ENCODE measurements at places on chromosomes 1 and 21.
A peak's percentile ranks its signal among the peaks of the same experiment; 100 is the strongest.

DNA sequence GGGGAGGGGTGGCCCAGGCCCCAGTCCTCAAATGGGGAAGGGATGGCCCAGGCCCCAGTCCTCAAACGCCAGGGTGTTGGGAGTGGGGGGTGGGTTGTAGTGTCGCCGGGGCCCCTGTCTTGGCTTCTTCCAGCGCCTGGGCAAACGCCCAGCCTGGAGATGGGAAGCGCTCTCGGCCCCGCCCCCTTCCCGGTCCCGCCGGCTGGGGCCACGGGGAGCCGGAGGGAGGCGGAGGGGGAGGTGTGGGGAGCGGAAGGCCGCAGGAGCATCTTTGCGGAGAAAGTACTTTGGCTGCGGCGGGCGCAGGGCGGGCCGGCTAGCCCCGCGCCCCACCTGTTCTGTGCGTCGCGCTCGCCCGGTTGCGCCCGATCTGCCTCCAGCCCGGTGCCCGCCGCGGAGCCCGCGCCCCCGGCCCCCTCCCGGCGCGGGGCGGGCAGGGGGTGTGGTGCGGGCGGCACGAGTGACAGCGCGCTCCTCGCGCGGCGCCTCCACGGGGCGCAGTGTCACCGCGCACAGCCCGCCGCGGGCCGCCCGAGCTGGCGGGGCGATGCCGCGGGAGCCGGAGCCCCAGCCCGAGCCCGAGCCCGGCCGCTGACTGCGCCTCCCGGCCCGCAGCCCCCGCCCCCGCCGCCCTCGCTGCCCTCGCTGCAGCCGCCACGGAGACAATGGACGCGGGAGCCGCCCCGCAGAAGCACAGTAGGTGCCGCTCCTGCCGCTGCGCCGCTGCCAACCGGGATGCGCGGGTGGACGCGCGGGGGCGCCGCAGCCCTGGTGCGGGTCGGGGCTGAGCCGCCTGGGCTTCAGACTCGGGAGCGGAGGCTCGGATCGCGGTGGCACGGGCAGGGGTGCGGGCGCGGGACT, 31.1 kb upstream of the PEX10 start:
- H3K4me3 ChIP-seq: no peak overlapping the region
- no peak for DNase-seq
- H3K27ac ChIP-seq: no peak overlapping the region
- peaks cover 3% of the 10 kb centered on the region for H3K36me3 ChIP-seq

DNA sequence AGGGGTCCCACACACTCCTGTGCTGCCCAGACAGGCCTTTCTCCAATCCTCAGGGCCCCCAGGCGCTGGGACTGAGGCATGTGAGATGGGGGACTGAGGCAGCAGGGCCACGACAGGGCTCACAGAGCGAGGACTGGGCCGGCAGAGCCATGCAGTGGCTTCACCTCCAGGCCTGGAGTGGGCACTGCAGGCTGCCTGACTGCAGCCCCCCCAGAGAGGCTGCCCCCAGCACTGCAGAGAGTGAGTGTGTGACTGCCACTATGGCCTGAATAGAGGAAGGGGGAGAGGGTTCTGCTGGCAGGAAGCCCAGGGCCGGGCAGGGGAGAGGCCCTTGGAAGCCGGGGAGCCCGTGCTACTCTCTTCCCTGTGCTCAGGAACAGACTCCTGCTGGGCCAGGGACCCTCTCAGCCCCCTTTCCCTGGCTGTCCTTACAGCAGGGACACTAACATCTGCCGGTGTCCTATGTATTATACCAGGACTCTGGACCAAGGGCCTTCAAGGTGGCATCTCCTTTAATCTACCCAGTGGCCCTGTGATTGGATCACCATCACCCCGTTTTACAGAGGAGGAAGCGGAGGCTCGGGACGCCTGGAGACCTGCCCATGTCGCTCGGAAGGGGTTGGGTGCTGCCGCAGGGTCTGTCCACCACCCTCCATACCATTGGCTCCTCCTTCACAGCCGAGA, 20.2 kb upstream of the PLEKHG5 start:
- no peak for DNase-seq
- H3K4me3 ChIP-seq: no peak overlapping the region
- no peaks in the 10 kb centered on the region for H3K36me3 ChIP-seq
- H3K27ac ChIP-seq: no peak overlapping the region

DNA sequence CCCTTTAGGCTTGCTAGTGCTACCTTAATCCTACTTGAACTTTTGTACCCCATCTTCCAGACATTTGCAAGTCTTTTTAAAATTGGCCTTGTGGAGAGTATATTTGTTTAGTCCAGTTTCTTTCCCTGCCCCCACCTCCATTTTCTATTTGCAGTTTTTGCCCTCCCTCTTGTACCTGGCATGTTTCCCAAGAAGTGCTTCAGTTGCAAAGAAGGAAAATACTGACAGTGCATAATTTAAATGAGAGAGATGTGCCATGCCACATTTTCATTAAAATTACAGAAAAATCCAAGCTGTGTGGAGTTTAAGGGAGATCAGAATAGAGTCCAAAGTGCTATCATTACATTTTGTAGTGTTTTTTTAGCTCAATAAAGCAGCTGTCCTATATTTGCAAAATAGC, 150.0 kb upstream of the ADGRL2 start:
- no peaks in the 10 kb centered on the region for H3K27me3 ChIP-seq
- H3K4me3 ChIP-seq: no peak overlapping the region
- no peak for DNase-seq
- peaks cover 9% of the 10 kb centered on the region for H3K4me1 ChIP-seq
- no peaks in the 10 kb centered on the region for H3K36me3 ChIP-seq

GRCh38 chr1:117682372-117682771, 76.5 kb downstream of the TENT5C start:
- peaks cover 8% of the 10 kb centered on the region for H3K27me3 ChIP-seq
- H3K27ac ChIP-seq: no peak overlapping the region
- no peak for DNase-seq
- no peak overlapping the region for H3K4me3 ChIP-seq

DNA sequence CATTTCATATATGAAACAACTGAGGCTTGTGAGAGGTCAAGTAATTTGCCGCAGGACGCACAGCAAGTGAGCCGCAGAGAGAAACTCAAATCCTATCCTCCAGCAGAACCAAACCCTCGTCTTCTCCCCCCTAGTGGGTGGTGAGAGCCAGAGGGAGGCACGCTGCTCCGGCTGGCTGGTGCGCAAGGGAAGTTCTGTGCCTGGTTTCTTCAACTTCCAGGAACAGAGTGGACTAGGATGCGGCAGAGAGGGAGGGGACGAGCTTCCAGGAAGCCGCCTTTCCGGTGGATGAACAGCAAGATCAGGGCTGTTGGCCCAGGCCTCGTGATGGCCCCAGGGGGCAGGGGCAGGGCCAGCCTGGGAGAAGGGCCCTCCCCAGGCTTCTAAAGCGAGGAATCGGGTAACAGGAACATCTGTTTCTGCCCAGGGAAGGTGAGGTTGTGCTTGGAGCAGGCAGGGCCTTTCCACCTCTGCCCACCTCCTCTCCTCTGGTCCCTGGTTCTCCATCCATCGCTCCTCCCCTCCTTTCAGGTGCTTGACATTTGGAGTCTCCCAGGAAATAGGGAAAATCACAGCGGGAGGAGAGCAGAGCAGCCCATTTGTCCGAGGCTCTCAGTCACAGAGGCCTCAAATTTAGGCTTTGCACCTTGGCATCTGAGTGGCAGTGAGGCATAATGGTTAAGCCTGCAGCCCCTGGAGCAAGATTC, 16.8 kb upstream of the PDIK1L start:
- H3K27ac ChIP-seq: no peak overlapping the region
- H3K4me3 ChIP-seq: no peak overlapping the region
- no peak for DNase-seq
- H3K27me3 ChIP-seq: peaks cover 21% of the 10 kb centered on the region

DNA sequence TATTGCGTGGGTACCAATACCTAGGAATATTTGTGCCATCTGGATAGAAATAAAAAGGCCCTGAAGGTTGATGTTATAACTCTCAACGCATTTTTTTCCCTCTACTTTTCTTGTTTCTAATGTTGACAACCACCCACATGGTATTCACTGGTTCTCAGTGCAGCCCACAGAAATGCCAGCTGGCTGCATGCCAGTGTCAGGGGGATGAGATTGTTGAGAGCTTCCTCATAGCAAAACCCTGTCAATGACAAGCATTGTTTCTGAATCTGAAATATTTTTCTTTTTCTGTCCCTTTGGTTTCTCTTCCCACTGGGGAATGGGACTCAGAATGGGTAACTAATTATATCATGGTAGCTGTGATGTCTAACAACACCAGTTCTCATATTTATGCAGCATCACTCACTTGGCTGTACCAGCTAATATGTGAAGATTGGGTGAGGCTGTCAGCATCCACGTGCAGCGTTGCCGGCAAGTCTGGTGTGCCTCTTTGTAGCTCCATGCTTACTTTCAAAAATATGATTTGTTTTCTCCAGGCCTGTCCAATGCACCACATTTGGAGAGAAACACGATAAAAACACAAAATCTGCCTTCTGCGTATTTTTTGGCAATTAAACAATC, 284.6 kb downstream of the PTBP2 start:
- peak; percentile 79 for DNase-seq
- H3K27ac ChIP-seq: no peak overlapping the region
- H3K27me3 ChIP-seq: no peaks in the 10 kb centered on the region
- H3K4me3 ChIP-seq: no peak overlapping the region
- no peaks in the 10 kb centered on the region for H3K36me3 ChIP-seq

GRCh38 chr21:37593740-37594471, 227.3 kb downstream of the DYRK1A start:
- DNase-seq: no peak
- H3K36me3 ChIP-seq: no peaks in the 10 kb centered on the region
- no peak overlapping the region for H3K4me3 ChIP-seq
- no peak overlapping the region for H3K27ac ChIP-seq
- H3K4me1 ChIP-seq: no peaks in the 10 kb centered on the region
- no peaks in the 10 kb centered on the region for H3K27me3 ChIP-seq

- H3K27me3 ChIP-seq: no peaks in the 10 kb centered on the region
- H3K36me3 ChIP-seq: no peaks in the 10 kb centered on the region
- H3K27ac ChIP-seq: no peak overlapping the region
- H3K4me1 ChIP-seq: peaks cover 13% of the 10 kb centered on the region
- no peak for DNase-seq
- H3K4me3 ChIP-seq: no peak overlapping the region
Measured at GRCh38 chr1:187922255-187922654, 1093.5 kb downstream of the PLA2G4A start.

GRCh38 chr1:219993554-219994433, 52.5 kb downstream of the EPRS1 start:
- peaks cover 62% of the 10 kb centered on the region for H3K36me3 ChIP-seq
- peak overlapping the region; percentile 46 for H3K27ac ChIP-seq
- H3K4me1 ChIP-seq: peaks cover 64% of the 10 kb centered on the region

GRCh38 chr1:18928985-18929384, 26.6 kb upstream of the ALDH4A1 start:
- no peak for DNase-seq
- peaks cover 15% of the 10 kb centered on the region for H3K4me1 ChIP-seq
- H3K36me3 ChIP-seq: peaks cover 12% of the 10 kb centered on the region

- no peak overlapping the region for H3K27ac ChIP-seq
- H3K4me1 ChIP-seq: no peaks in the 10 kb centered on the region
- H3K36me3 ChIP-seq: no peaks in the 10 kb centered on the region
- H3K4me3 ChIP-seq: no peak overlapping the region
- DNase-seq: no peak
Measured at GRCh38 chr1:12087797-12088314, 24.8 kb downstream of the TNFRSF8 start.

GRCh38 chr1:33572387-33572786, 99.9 kb downstream of the ZSCAN20 start:
- no peaks in the 10 kb centered on the region for H3K4me1 ChIP-seq
- peaks cover 38% of the 10 kb centered on the region for H3K27me3 ChIP-seq
- no peak for DNase-seq

DNA sequence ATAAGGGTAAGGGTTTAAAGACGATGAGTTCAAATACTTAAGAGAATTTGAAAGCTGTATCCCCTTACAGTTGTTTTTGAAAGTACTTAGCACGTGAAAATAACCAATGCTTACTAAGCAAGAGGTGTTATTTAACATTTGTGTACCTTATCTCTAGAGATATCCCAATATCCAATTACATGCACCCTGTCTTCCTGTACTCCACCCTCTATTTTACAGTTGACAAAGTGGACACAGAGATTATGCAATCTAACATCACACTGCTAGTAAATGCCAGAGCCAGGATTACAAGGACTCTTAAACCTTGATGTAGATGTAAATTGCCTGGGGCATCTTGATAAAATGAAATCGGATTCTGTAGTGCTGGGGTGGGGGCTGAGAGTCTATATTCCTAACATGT, 72.0 kb downstream of the GDAP2 start:
- H3K27me3 ChIP-seq: no peaks in the 10 kb centered on the region
- no peaks in the 10 kb centered on the region for H3K4me1 ChIP-seq
- no peak overlapping the region for H3K4me3 ChIP-seq
- H3K27ac ChIP-seq: no peak overlapping the region
- no peak for DNase-seq
- no peaks in the 10 kb centered on the region for H3K36me3 ChIP-seq

- no peaks in the 10 kb centered on the region for H3K36me3 ChIP-seq
- no peak overlapping the region for H3K4me3 ChIP-seq
- H3K27ac ChIP-seq: no peak overlapping the region
- H3K27me3 ChIP-seq: no peaks in the 10 kb centered on the region
Measured at GRCh38 chr1:103783944-103784377, 34.3 kb downstream of the AMY1C start.
